ENCODE measurements at places on chromosomes 12 and 14. TPM values are rescaled to one million over a fixed set of nuclear protein-coding genes. Genes with fewer than 3 reads are reported as not detected.

CBLN3 gene
- total RNA-seq = 1.3 TPM

- peak; percentile 76 for DNase-seq
Observed at GRCh38 chr14:73227812-73228781, 9.2 kb upstream of the PAPLN start.

DNA sequence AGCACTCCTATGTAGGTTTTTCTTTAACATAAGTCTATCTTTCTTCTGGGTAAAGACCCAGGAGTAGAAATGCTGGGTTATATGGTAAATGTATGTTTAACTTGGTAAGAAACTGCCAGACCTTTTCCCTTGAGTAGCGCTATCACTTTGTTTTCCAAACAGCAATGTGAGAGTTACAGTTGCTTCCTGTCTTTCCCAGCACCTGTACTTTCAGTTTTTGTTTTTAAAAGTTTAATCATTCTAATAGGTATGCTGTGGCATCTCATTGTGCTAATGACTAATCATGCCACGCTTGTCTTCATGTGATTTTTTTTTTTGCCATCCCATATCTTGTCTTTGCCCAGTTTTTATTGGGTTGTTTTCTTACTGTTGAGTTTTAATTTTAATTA, 28.1 kb downstream of the GIT2 start:
- no peak for DNase-seq

DNA sequence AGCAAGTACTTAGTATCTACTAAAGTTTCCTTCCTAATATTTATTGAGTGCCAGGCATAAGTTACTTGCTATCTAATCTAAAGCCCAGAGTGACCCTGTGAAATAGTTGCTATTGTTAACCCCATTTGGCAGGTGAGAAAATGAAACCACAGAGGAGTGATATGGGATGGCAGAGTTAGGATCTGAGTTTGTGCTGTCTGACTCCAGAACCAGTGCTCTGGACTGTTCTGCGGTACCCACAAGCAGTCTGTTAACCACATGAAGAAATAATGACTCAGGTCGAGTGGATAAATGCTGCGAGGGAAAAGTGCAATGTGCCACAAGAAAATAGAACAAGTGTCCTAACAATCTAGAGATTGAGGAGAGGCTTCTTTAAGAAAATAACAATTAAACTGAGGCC, 60.7 kb upstream of the GZMB start:
- DNase-seq = no peak

DNA sequence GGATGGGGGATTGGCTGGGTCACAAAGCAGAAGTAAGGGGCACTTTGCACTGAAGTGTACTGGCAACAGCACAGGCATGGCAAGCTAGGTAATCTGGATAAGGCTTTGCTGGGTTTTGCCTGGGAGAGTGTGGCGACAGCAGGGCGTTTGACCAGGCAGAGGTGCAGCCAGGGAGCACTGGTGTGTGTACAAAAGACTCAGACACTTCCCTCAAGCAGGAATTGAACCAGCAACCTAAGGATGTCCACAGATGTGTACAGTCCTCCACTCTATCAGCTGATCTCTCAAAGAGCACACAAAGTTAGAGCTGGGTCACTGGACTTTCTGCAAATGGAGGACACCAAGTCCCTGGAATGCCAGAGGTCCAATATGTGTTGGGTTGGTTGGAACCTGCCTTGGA, 15.4 kb upstream of the RNASE4 start:
- DNase-seq = no peak

Data from uterus (tissue), 4 donors.